Urinary bladder (tissue), 4 donors: ENCODE measurements at places on chromosomes 16 and 17.

- no peak for DNase-seq
Observed at GRCh38 chr16:55642611-55643010, 13.2 kb upstream of the SLC6A2 start.

DNA sequence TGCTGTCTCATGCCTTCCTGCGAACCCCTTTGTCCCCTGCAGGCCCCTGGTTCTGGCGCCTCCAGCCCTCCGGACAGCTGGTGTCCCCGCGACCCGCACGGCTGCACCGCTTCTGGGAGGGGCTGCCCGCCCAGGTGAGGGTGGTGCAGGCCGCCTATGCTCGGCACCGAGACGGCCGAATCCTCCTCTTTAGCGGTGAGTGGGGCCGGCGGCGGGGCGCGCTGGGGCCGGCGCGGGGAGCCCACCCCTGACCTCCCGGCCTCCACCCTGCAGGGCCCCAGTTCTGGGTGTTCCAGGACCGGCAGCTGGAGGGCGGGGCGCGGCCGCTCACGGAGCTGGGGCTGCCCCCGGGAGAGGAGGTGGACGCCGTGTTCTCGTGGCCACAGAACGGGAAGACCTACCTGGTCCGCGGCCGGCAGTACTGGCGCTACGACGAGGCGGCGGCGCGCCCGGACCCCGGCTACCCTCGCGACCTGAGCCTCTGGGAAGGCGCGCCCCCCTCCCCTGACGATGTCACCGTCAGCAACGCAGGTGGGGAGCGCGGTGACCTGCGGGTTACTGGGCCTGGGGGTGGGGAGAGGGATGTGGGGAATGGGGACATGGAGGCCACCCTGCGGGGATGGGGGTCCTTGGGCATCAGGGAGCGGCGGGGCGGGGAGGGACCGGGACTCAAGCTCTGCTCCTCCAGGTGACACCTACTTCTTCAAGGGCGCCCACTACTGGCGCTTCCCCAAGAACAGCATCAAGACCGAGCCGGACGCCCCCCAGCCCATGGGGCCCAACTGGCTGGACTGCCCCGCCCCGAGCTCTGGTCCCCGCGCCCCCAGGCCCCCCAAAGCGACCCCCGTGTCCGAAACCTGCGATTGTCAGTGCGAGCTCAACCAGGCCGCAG lies 7.1 kb upstream of the IL32 start:
- no peak for DNase-seq

DNA sequence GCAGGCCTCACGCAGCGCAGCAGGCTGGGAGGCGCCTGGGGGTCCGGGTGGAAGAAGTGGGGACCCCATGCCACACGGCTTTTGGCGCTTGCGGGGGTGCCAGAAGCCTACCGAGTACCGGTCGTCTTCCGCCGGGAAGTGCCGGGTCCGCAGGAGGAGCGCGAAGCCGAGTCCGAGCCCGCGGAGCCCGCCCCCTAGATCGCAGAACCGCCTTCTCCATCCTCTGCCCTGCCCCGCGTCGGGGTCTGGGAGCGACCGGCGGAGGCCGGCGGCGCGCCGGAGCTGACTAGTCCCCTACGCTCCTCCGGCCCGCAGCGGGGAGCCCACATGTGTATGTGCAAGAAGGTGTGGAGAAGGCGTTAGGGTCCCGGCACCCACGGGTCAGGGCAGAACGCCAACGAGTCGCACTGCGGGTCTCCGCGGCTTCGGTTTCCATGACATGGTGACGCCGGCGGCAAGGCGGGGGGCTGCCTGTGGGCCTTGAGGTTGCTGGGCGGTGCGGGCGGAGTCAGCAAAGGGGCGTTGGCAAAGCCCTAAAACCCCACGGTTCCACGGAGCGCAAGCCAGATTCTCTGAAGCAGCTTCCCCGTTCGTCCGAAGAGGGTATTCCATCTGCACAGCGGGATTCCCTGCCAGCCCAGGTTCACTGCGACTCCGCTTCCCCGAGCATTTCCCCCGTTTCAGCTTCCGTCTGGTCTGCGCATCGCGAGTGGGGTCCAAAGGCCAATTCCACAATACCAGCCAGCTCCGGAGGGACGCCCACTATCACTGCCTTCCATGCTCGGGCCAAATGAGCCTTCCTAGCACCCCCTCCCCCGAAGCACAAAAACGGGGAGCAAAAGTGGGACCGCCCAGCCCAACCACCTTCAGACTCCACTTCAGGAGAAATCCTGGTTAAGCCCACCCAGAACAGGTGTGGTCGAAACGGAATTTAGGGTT lies 2.3 kb upstream of the LHX1 start:
- DNase-seq, result no peak

DNA sequence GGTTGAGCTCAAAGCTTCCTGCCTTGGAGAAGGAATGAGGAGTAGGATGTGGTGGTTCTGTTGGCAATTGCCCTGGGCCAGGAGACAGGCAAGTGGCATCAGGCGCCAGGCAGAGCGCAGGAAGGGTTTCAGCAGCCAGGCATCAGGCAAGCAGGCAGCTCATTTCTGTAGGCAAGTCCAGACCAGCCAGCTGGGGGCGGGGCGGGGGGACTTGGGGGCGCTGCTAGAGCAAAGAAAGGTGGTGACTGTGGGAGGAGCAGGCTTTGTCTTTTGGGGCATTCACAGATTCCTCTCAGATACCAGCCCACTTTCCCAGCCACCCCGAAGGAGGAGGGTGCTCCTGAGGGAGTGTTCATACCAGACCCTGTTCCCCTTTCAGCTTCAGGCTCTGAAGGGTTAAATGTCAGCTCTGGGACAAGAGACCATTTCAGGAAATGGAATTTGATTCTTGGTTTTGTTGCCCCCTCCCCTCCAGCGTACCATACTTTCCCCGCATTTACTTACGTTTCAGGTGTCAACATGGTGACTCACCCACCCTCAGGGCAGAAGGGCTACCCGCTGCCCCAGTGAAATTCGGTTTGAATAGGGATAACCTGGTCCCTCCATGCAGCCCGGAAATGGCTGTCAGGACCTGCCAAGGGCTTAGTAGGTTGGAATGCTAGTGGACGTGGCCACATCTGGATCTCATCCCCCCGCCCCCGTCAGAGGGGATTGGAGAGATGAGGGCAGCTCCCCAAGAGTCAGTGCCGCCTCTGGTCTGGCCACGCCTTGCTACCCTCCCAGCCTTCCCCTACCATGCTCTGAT lies 13.2 kb downstream of the NGFR start:
- peak; percentile 66 for DNase-seq

DNA sequence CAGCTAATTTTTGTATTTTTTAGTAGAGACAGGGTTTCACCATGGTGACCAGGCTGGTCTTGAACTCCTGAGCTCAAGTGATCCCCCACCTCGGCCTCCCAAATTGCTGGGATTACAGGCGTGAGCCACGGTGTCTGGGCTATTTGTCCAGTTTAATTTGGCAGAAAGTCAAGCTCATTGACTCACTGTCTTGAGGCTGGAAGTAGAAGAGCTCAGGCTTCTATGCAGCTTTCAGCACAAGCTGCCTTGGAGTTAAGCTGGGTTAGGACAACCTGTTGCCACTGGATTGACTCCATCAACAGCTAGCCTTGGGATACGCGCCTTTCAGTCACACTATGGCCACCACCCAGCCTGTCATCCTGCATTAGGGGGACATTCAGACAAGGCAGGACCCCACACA lies 76.2 kb upstream of the DNAH17 start:
- no peak for DNase-seq

DNA sequence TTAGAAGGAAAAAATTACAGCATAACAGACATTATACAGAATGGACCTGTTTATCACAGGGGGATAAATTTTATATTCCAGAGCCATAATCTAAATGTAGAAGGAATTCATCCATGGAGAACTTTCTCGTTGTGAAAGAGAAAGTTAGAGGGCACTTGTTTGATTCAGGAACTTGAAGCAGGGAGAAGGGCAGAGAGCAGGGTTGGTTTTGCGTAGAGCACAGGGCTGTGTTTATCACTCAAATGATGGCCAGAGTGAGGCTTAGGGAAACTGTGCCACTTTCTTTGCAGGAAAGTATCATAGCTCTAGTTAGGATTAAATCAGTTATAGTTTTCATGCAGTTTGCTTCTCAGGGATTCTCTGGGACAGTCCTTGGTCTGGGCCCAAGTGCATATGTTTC lies 29.1 kb upstream of the MED13 start:
- DNase-seq, result no peak

- no peak for DNase-seq
Observed at GRCh38 chr17:76388966-76389888, 4.8 kb downstream of the SPHK1 start.

GRCh38 chr17:45967378-45967777 lies 31.7 kb upstream of the STH start:
- DNase-seq, result no peak

DNA sequence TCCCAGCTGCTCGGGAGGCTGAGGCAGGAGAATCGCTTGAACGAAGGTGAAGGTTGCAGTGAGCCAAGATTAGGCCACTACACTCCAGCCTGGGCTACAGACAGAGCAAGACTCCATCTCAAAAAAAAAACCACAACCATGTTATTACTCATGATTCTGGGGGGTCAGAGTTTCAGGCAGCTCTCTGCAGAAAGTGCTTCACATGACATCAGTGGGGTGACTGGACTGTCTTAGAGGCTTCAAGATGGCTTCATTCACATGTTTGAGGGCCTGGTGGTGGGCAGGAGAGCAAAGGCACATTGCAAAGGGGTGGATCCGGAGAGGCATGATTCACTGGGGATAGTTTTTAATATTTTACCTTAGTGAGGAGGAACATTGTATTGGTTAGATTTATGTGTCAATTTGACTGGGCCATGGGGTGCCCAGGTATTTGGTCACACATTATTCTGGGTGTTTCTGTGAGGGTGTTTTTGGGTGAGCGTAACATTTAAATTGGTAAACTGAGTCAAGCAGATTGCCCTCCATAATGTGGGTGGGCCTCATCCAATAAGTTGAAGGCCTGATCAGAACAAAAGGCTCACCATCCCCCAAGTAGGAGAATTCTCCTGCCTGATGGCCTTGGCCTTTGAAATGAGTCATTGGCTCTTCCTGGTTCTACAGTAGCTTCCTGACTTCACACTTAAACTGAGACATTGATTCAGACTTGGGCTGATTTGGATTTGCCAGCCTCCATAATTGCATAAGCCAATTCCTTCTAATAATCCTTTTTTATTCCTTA lies 109.8 kb downstream of the GOSR1 start:
- no peak for DNase-seq

DNA sequence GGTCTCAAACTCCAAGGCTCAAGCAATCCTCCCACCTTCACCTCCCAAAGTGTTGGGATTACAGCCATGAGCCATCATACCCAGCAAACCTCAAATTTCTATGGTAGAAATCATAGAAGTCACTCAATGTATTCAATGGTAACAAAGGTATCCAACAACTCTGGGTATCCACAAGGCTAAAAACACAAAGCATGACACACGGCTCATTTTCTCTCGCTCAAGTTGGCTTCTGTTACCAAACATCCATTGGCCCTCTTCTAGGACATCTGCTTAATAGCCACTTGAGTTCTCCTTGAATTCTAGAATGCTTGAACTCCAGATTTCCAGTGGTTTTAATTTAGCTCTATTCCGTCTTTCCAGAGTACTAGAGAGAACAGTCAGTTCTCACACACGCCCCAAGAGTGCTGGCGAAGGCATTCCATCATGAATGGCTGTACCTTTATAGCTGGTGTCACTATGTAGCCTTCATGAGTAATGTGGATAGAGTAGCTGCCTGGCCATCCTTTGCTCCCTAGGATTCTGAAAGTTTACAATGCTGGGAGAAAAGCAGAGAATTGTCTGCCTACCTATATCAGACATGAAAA lies 42.6 kb downstream of the SPAG9 start:
- no peak for DNase-seq

GRCh38 chr16:80300876-80301275 lies 239.9 kb upstream of the DYNLRB2 start:
- no peak for DNase-seq

- DNase-seq, result no peak
Observed at GRCh38 chr17:80426671-80427326, 11.8 kb downstream of the ENDOV start.

- no peak for DNase-seq
Observed at GRCh38 chr17:40539711-40540411, 25.4 kb downstream of the CCR7 start.

DNA sequence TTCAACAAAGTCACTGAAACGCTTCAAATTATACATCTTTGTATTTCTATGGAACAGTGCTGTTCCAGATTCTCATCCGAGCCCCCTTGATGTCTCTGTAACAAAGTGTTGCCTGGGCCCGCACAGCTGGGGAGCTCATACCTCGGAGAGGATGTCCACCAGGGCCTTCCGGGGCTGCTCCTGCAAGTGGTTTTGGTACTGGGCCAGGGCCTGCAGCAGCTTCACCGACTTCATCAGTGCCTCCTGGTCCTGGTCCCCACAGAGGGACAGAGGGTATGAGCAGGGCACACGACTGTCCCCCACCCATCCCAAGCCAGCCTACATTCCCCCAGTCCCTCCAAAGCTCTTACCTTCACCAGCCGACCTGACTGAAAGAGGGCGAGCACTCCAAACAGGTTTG lies 1.5 kb downstream of the MYBBP1A start:
- DNase-seq, result no peak

DNA sequence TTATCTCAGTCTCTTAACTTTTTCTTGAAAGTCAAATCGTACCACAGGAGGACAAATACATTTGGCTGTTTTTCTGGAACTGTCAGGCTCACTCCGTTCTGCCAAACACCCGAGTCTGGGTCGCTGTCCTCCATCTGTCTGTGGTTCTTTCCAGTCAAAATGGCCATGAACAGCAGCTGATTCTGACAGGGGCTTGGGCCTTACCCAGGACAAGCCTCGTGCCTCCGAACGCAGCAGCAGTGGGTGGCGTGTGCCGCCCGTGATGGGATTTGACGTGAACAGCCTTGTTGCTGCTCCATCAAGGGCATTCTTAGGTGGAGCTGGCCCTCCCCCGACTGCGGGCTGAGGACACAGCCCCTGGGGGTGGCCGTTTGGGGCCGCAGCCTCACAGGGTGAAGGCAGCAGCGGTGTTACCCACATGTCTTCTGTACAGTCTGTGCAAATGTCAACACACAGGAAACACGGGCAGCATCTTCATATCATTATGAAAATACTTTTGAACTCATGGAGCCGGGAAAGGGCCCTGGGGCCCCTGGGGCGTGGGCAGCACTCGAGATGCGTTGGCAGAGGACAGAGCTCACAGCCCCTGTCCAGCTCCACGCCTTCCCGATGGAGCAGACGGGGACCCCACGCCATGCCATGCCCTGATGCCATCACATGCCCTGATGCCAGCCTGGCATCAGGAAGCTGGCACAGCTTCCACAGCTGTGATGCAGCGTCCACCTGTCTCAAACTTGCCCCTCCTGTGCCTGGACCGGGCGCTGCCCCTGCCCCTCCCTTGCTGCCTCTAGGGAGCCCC lies 8.6 kb upstream of the ACSF3 start:
- no peak for DNase-seq

- DNase-seq, result no peak
Observed at GRCh38 chr16:57284209-57284951, at the start of gene PLLP. Gene PLLP (minus strand): TSS chr16:57284672. CDS start chr16:57284540, 132 bp downstream.
